IMR-90 (cell line): ENCODE measurements at places on chromosomes 1 and 21.

DNA sequence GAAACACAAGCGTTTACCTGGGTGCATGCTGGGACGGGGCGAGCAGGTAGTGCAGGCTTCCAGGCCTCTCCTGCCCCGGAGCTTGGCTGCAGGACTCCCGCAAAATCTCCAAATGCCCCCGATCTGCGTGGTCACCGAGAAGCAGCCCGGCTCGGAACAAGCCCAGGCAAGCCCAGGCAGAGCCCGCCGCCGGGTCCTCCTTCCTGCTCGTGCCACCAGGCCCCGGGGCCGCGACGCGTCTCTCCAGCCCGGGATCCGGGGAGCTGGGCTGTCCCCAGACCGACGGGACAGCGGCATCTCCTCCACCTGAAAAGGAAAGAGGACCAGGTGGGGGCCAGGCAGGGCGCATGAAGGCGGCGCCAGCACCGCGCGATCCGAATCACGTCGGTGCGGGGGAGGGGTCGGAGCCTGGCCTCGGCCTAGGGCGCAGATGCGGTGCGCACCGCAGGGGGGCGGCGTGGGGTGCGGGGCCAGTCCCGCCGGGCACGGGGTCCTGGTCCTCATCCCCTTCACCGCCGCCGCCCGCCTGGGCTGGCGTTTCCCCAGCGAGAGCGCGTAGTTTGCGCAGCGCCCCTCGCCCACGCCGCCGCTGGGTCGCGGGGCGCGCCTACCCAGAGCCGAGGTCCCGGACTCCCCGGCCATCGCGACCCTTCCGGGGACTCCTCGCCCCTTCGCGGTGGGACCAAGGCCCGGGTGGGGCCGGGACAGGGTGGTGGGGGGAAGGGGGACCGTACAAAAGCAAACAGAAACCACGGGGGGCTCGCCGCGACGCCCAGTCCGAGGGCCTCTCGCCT, 52.4 kb upstream of the H6PD start:
- no peak for DNase-seq
- H3K4me1 ChIP-seq = peaks cover 23% of the 10 kb centered on the region
- no peaks in the 10 kb centered on the region for H3K27me3 ChIP-seq
- H3K4me3 ChIP-seq = peak overlapping the region; percentile 87
- peaks cover 26% of the 10 kb centered on the region for H3K36me3 ChIP-seq
- H3K27ac ChIP-seq = peak overlapping the region; percentile 94

DNA sequence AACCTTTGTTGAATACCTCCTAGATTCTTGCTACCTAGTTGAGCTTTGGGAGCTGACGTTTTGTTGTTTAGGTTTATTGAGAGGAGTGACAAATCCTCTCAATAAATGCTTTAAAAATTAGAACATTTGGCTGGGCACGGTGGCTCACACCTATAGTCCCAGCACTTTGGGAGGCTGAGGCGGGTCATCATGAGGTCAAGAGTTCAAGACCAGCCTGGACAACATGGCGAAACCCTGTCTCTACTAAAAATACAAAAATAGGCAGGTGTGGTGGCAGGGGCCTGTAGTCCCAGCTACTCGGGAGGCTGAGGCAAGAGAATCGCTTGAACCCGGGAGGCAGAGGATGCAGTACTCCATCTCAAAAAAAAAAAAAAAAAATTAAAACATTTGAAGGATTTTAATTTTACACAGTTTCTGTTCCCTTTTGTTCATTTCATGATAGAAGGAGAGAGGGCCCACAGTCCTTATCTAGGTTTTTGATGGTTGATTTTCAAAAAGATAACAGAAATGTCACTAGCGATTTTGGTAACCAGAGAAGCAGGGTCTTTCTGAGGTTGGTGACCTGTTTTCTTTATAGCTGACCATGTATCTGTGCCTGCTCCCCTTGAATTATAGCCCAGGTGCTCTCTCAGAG, 44.2 kb upstream of the PIGV start:
- H3K27ac ChIP-seq = peak overlapping the region; percentile 4; the same call in 1 of the 2 replicates
- no peak overlapping the region for H3K4me3 ChIP-seq
- H3K27me3 ChIP-seq = no peaks in the 10 kb centered on the region
- H3K4me1 ChIP-seq = peaks cover 12% of the 10 kb centered on the region
- peaks cover 25% of the 10 kb centered on the region for H3K36me3 ChIP-seq

DNA sequence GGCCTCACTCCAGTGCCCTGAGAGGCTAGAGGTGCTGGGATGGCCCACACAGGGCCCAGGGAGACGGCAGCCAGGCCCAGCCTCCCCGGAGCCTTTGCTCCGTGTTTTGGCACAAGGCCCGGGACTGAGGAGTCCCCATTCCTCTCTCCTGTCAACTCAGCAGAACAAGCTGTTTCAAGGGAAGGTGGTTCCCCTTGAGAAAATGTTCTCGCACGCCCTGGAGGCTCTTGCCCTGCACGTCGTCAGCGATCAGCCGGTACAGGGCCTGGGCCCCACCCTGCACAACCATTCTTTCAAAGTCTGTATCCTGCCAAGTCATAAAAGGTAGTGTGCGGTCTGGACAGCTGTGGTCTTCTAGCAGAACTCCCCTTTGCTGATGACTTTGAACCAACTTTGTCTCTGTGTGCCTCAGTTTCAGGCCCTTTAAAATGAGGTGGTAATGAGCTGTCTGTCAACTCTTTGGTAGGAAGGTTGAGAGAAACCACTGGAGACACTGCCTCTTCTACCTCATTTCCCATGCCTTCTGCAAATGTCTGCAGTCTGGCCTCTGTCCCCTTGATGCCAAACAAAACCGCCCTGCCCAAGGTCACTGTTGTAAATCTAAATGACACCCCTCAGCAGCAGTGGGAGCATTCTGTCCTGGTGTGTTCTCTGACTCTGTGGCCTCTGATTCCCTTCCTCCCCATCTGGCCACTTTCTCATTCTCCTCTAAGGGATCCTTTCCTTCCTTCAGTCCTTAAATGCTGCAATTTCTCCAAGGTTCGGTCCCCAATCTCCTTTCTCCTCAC, 138.6 kb upstream of the JUN start:
- H3K27me3 ChIP-seq = no peaks in the 10 kb centered on the region
- no peaks in the 10 kb centered on the region for H3K36me3 ChIP-seq
- H3K4me1 ChIP-seq = peaks cover 2% of the 10 kb centered on the region; the same call in 1 of the 2 replicates
- H3K27ac ChIP-seq = no peak overlapping the region

DNA sequence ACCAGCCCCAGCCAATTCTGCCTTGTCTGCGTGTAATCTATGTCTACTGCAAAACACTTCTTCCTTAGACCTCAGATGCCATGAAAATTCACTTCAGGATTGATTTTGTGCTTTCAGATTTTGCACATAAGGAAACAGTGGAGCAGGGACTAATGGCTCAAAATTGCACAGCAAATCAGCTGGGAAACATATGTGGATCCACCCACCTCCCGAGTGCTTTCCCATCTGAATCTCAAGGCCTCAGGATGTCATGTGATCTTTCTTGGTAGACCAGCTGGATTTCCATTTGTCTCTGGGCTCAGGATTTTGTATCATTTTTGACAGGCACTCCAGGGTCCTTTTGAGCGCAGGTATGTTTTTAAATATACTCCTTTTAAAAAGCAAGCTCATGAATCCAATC, 158.6 kb downstream of the MIS18A start:
- H3K27ac ChIP-seq = no peak overlapping the region
- no peak for DNase-seq
- H3K36me3 ChIP-seq = no peaks in the 10 kb centered on the region
- H3K4me3 ChIP-seq = no peak overlapping the region

GRCh38 chr1:172180501-172181285, 239.8 kb upstream of the C1orf105 start:
- H3K27ac ChIP-seq = peak overlapping the region; percentile 99
- no peaks in the 10 kb centered on the region for H3K36me3 ChIP-seq
- H3K4me1 ChIP-seq = peaks cover 12% of the 10 kb centered on the region
- peak; percentile 70 for DNase-seq

DNA sequence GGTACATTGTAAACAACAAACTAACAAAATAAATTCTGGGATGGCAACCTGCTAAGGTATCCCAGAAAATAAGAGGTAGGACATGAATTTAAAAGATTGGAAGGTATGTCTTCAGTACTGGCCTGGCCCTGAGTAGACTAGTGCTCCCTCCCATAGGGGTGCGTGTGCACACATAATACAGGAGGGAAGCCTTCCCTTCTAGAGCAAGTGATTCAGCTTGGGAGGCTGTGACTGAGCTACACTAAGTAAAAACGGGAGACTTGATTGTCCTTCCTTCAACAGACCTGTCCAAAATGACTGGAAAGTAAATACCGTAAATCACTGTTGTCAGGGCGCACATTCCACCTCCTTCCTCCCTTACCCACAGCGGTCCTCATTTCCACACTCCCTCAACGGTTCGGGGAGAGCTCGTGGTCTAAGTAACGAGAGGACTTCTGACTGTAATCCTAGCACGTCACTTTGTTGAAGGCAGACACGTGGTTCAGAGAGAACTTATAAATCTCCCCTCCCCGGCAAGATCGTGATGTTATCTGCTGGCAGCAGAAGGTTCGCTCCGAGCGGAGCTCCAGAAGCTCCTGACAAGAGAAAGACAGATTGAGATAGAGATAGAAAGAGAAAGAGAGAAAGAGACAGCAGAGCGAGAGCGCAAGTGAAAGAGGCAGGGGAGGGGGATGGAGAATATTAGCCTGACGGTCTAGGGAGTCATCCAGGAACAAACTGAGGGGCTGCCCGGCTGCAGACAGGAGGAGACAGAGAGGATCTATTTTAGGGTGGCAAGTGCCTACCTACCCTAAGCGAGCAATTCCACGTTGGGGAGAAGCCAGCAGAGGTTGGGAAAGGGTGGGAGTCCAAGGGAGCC, at the start of gene TGFB2:
Gene TGFB2 (plus strand): TSS at position 523 of the 859 bp plus-strand sequence. CDS start 1,366 bp downstream, outside the sequence.
- H3K4me3 ChIP-seq = peak within 1 kb of the TSS; percentile 81
- peak within 1 kb of the TSS; percentile 76 for H3K27ac ChIP-seq
- H3K4me1 ChIP-seq = peaks cover 1% of the 10 kb centered on the region; the same call in 1 of the 2 replicates
- H3K36me3 ChIP-seq = no peaks in the 10 kb centered on the region
- peak; percentile 85 for DNase-seq

- peak overlapping the region; percentile 57 for H3K4me3 ChIP-seq
- H3K27ac ChIP-seq = peak overlapping the region; percentile 58
- peaks cover 17% of the 10 kb centered on the region for H3K36me3 ChIP-seq
- peak; percentile 100 for DNase-seq
These were observed 14.7 kb upstream of the KCNE1 start for GRCh38 chr21:34526618-34527290.

- H3K27me3 ChIP-seq = peaks cover 65% of the 10 kb centered on the region
- H3K36me3 ChIP-seq = no peaks in the 10 kb centered on the region
- no peak overlapping the region for H3K27ac ChIP-seq
These were observed 3.3 kb downstream of the WNT3A start for GRCh38 chr1:228009828-228010775.

GRCh38 chr1:247716546-247716945, at the start of gene OR6F1:
Gene OR6F1 (minus strand): TSS chr1:247716646. CDS start chr1:247712755, 3,891 bp downstream.
- no peak for DNase-seq
- no peak within 1 kb of the TSS for H3K27ac ChIP-seq
- H3K27me3 ChIP-seq = no peaks in the 10 kb centered on the region
- no peaks in the 10 kb centered on the region for H3K4me1 ChIP-seq

DNA sequence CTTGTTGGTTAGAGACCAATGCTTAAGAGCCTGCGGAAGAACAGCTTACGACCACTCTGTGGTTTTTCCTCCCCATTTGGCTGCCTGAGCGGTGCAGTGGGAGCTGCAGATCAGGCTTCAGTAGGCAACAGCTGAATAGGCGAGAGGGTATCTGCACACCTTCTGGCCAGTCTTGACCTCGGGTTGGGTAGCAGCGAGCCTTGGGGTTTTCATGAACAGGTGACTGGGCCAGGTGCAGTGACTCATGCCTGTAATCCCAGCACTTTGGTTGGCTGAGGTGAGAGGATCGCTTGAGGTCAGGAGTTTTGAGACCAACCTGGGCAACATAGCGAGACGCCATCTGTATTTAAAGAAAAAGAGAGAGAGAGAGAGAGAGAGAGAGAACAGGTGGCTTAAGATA, 41.0 kb downstream of the NENF start:
- H3K36me3 ChIP-seq = no peaks in the 10 kb centered on the region

- no peak for DNase-seq
- no peak overlapping the region for H3K4me3 ChIP-seq
- H3K36me3 ChIP-seq = no peaks in the 10 kb centered on the region
- H3K27me3 ChIP-seq = no peaks in the 10 kb centered on the region
- H3K4me1 ChIP-seq = no peaks in the 10 kb centered on the region
These were observed 441.6 kb downstream of the OMA1 start for GRCh38 chr1:58104960-58105359.

GRCh38 chr1:206080026-206080820, 27.2 kb downstream of the RHEX start:
- H3K27ac ChIP-seq = no peak overlapping the region
- H3K4me1 ChIP-seq = no peaks in the 10 kb centered on the region
- no peak for DNase-seq
- H3K36me3 ChIP-seq = no peaks in the 10 kb centered on the region
- H3K4me3 ChIP-seq = no peak overlapping the region

DNA sequence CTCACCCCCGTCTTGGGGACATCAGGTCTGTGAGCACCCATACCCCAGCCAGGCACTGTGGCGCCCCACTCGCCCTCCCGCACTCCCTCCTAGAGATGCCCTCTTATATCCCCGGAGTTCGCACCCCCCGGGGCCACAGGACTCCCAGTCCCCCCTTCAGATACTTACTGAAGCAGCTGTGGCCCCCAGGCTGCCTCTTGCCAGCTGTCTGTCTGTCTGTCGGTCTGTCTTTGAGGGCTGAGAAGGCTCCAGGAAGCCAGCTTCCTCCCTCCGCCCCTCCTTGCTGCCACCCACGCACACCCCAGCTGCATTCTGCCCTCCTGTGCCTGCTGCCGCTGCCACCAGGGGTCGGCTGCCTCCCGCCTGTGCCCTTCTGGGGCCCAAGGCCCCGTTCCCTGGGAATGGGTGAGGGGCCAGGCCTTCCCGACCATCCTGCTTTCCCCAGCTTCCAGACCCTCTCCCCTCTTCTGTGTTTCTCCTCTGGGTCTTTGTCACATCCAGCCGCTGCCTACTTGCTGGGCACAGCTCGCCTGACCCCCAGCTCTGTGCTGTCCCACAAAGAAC, at the start of gene PTPN7:
Gene PTPN7 (minus strand): TSS at position 226 of the 564 bp plus-strand sequence. CDS start 1,200 bp downstream, outside the sequence.
- DNase-seq = no peak
- no peaks in the 10 kb centered on the region for H3K4me1 ChIP-seq
- peaks cover 31% of the 10 kb centered on the region for H3K27me3 ChIP-seq
- H3K27ac ChIP-seq = no peak within 1 kb of the TSS
